ENCODE measurements at places on chromosomes 3 and 15.

- no peak for DNase-seq
Measured at GRCh38 chr3:107975529-107976201, 115.2 kb downstream of the CD47 start.

GRCh38 chr15:33831646-33832045 lies 136.7 kb upstream of the CHRM5 start:
- DNase-seq = peak; percentile 68

DNA sequence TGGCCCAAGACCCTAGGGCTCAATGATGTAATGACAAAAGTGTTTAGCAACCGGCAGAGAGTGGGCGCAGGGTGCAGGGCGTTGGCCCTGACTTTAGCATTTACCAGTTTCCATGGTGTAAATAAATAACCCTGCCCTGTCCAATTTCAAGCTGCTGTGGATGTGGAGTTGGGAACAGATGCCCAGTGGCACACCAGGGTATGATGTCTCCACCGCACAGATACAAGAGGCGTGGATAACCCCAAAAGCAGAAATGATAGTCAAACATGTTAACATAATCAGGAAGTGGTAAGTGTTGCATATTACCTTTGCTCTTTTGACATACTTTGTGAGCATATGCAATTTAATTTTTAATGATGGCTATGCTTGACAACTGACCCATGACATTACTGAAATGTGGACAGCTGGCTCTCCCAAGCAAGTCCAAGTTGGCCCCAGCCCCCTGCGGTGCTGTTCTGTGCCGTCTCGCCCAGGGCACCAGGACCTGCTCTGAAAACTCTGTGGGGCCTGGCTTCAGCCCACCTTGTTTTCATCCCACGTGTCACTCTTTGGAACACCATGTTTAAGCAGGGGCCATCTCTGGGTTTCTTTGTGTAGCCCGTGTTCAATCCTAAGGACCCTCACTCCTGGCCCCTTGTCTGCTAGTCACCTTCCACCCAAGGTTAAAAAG lies 10.8 kb upstream of the ANPEP start:
- no peak for DNase-seq

GRCh38 chr3:55160241-55160983 lies 232.6 kb upstream of the LRTM1 start:
- peak; percentile 28 for DNase-seq

DNA sequence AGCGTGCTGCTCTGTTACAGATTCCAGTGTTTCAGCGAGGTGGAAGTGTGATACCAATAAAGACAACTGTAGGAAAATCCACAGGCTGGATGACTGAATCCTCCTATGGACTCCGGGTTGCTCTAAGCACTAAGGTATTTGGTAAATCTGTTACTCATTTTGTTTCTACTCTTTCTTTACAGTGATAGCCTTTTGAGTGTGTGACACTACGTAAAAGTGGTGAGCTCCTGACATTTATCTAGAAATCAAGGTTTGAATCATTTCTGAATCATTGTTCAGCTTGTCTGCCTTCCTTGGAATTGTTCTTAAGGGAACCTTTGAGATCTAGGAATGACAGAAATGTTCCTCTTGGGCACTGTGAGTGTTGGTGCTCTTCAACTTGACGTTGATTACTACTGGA lies 11.2 kb upstream of the CAPN3 start:
- DNase-seq = no peak

DNA sequence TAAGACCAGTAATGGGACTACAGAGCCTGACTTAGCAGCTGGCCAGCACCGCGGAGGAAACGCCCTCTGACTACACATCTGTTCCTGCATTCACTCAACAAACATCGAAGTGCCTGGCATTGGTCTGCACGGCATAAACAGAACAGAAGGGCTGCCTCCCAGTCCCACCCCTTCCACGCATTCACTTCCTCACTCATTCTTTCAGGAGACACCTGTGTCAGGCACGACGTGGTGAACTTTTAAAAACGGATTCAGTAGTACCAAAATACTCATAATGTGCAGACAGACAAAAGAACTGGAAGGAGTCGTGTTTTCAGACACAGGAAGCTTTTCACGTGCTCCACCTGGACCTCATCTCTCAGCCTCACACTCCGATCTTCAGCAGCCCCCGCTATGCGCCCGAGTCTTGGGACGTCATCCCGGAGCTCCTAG lies 123.3 kb downstream of the XXYLT1 start:
- DNase-seq = no peak

- DNase-seq = no peak
Measured at GRCh38 chr3:29705906-29706844, 425.3 kb downstream of the RBMS3 start.

GRCh38 chr3:190696777-190697501 lies 165.6 kb downstream of the GMNC start:
- peak; percentile 53 for DNase-seq

DNA sequence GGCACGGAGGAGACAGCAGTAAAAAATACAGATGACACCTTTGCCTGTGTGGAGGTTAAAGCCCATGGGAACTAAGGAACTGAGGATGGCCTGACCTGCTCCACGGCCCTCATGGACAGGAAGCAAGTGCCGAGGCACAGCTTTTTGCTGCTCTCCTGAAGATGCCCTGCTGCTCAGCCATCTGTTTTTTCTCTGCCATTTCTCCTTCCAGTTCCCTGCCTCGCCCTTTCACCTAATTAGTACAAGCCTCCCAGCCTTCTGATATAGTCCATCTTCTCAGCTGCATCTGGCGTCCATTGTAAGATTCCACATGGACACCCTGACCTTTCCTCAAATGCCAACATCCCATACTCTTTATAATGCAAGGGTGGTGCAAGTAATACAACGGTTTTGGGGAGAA lies 11.8 kb upstream of the CXCR6 start:
- DNase-seq = no peak

DNA sequence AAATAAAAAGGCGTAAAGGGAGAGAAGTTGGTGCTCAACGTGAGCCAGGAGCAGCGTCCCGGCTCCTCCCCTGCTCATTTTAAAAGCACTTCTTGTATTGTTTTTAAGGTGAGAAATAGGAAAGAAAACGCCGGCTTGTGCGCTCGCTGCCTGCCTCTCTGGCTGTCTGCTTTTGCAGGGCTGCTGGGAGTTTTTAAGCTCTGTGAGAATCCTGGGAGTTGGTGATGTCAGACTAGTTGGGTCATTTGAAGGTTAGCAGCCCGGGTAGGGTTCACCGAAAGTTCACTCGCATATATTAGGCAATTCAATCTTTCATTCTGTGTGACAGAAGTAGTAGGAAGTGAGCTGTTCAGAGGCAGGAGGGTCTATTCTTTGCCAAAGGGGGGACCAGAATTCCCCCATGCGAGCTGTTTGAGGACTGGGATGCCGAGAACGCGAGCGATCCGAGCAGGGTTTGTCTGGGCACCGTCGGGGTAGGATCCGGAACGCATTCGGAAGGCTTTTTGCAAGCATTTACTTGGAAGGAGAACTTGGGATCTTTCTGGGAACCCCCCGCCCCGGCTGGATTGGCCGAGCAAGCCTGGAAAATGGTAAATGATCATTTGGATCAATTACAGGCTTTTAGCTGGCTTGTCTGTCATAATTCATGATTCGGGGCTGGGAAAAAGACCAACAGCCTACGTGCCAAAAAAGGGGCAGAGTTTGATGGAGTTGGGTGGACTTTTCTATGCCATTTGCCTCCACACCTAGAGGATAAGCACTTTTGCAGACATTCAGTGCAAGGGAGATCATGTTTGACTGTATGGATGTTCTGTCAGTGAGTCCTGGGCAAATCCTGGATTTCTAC lies at the start of gene RARB:
RARB (plus strand) TSS at position 322 of the 847 bp plus-strand sequence; CDS start at position 791, 469 bp downstream.
- peak; percentile 47 for DNase-seq

- DNase-seq = peak; percentile 14
Measured at GRCh38 chr3:148030975-148031374, 621.8 kb downstream of the ZIC1 start.

GRCh38 chr15:71792521-71792920 lies 17.8 kb upstream of the NR2E3 start:
- DNase-seq = no peak

DNA sequence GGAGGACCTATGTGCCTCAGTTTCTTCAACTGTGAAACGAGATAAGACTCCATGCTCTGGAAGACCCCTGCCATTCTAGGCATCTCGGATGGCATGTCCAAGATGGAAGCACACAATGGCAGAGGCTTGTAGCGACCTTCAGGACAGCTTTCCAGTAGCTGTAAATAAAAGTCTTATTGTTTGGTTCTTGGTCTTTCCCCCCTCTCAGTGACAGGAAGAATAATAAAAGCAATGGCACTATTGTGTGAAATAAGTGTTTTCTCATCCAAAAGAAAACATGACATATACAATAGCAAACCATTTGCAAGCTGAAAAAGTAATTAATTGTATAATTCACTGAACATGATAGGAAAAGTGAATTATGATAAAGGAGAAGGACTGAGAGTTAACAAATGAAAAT lies 32.5 kb upstream of the CD47 start:
- DNase-seq = peak; percentile 71

GRCh38 chr15:92889390-92890107 lies 10.6 kb upstream of the CHD2 start:
- no peak for DNase-seq

- no peak for DNase-seq
Measured at GRCh38 chr3:146181216-146181615, 20.2 kb upstream of the PLOD2 start.

- DNase-seq = no peak
Measured at GRCh38 chr3:140753865-140754754, 76.2 kb downstream of the TRIM42 start.

GRCh38 chr3:154040283-154040682 lies 80.9 kb upstream of the ARHGEF26 start:
- DNase-seq = no peak

DNA sequence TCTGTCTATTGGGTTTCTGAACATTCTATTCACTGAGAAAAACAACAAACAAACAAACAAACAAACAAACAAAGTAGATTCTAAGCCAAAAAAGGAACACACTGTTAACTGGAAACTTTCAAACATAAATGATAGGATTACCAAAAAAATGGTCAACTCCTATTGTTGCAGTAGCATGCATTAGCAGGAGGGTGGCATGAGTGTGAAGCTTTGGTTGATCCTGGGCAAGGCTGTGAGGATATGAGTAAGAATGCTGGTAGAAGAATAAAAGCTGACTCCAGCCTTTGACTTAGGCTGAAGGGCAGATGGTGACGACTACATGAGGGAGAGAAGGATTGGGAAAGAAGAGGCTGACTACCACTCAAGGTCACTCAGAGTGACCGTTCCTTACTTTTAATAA lies 810.3 kb downstream of the VGLL3 start:
- peak; percentile 43 for DNase-seq
